CD8-positive, alpha-beta memory T cell (primary cell): ENCODE measurements at places on chromosomes 3 and 15. TPM values are rescaled to one million over a fixed set of nuclear protein-coding genes. Genes with fewer than 3 reads are reported as not detected.

The TOP2B gene
- 98.6 TPM for total RNA-seq

The SEMA5B gene
- not detected for total RNA-seq

The ZFAND6 gene
- 27.5 TPM for total RNA-seq

The MME gene
- total RNA-seq, result not detected

The SAMD7 gene
- not detected for total RNA-seq

The APOD gene
- 0.20 TPM for total RNA-seq

The MYO5C gene
- total RNA-seq, result 0.18 TPM

The ZPLD1 gene
- not detected for total RNA-seq

The CCDC39 gene
- not detected for total RNA-seq

The MUC20 gene
- total RNA-seq, result 0.96 TPM

The PLSCR2 gene
- not detected for total RNA-seq

The RPL22L1 gene
- 228 TPM for total RNA-seq

The AP3B2 gene
- total RNA-seq, result 0.16 TPM

The CAND2 gene
- 1.1 TPM for total RNA-seq

The LMAN1L gene
- total RNA-seq, result not detected

The GP9 gene
- not detected for total RNA-seq

The SCN11A gene
- total RNA-seq, result 0.09 TPM

The MESP1 gene
- 5.6 TPM for total RNA-seq

The IL1RAP gene
- total RNA-seq, result 11.5 TPM

The SLC24A5 gene
- not detected for total RNA-seq

The ESYT3 gene
- total RNA-seq, result 0.07 TPM
